ENCODE measurements at places on chromosomes 13 and 19. TPM values are rescaled to one million over a fixed set of nuclear protein-coding genes. Genes with fewer than 3 reads are reported as not detected.
A peak's percentile ranks its signal among the peaks of the same experiment; 100 is the strongest.

- no peak for DNase-seq
These were observed 9.3 kb upstream of the LINGO3 start for GRCh38 chr19:2317300-2317699.

DNA sequence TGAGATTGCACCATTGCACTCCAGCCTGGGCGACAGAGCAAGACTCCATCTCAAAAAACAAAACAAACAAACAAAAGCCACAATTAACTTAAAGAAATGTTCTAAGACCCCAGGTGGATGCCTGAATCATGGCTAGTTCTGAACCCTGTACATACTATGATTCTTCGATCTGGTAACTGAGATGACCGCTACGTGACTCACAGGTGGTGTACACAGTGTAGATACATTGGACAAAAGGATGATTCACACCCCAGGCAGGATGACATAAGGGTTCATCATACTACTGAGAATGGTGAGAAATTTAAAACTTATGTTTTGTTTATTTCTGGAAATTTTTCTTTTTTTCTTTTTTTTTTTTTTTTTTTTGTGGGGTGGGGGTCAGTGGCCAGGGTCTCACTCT lies 6.5 kb downstream of the ZNF426 start:
- DNase-seq: no peak

Gene UBE2L5
- polyA plus RNA-seq: not detected

- DNase-seq: no peak
These were observed 379.6 kb downstream of the SLITRK6 start for GRCh38 chr13:85419611-85420010.

Gene IZUMO4
- 8.9 TPM for polyA plus RNA-seq

Gene C19orf73
- 3.9 TPM for polyA plus RNA-seq

DNA sequence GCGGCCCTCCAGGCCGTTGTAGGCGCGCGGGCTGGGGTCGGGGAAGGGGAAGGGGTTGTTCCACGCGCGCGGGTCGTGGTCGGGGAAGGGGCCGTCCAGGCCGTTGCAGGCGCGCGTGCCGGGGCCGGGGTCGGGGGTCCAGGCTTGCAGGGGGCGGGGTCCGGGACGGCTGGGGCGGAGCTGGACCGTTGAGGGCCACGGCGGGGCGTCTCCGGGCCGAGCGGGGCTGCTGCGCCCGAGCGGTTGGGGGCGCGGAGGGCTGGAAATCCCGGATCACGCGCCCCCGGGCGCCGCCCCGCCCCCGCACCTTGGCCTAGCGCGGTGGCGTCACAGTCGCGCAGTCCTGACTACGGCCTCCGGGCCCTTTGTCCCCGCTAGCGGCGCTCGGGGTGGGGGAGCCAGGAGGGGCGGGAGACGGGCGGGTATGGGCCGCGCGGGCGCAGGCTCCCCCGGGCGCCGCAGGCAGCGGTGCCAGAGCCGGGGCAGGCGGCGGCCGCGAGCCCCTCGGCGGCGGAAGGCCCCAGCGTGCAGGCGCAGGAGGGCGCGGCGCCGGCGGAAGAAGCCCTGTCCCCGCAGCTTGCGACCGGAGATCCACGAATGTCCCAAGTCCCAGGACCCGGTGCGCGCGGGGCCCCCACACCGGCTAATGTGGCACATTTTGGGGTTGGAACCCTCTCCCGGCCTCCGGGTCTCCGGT lies 665 bp downstream of the GPX4 start:
- DNase-seq: peak; percentile 90

DNA sequence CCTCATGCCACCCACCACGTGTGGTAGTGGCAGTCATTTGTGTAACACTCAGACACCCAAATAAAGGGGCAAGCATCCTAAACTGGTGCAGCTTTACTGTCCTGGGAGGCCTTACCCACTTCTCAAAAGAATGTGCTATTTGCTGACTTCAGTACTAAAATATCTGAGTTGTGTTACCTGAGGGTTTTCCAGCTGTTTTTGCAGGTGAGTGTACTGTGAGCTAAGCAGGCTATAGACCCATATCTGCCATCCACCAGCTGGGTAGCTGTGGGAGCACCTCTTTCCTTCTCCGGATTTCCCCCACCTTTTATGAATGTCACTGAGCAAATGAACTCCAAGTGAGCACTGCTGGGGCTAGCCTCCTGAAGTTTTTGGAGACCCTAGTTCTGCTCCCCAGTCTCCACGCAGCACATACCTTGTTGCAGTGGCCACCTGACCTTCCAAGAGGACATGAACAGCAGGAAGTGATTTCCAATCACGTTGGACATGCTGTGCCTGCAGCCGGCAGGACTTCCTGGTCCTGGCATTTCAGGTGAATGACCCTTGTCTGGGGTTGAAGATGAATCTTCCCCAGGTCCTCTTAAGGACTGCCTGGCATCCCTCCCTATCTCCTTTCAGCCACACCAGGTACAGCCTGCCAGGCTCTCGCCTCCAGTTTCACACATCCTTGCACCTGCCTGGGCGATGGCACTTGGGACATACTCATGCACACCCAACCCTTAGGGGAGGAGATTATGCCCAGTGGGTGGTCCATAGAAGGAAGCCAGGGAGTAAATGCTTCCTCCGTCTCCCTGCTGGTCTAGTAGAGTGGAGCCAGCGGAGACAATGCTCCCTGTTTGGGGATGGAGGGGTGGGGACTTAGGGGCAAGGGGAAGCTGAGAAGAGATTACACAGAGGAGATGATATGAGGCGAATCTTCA lies 109.5 kb upstream of the SPATA13 start:
- no peak for DNase-seq

Gene GJA3
- polyA plus RNA-seq: 1.1 TPM

- DNase-seq: no peak
These were observed 89.6 kb upstream of the ANKRD10 start for GRCh38 chr13:111004444-111004843.

DNA sequence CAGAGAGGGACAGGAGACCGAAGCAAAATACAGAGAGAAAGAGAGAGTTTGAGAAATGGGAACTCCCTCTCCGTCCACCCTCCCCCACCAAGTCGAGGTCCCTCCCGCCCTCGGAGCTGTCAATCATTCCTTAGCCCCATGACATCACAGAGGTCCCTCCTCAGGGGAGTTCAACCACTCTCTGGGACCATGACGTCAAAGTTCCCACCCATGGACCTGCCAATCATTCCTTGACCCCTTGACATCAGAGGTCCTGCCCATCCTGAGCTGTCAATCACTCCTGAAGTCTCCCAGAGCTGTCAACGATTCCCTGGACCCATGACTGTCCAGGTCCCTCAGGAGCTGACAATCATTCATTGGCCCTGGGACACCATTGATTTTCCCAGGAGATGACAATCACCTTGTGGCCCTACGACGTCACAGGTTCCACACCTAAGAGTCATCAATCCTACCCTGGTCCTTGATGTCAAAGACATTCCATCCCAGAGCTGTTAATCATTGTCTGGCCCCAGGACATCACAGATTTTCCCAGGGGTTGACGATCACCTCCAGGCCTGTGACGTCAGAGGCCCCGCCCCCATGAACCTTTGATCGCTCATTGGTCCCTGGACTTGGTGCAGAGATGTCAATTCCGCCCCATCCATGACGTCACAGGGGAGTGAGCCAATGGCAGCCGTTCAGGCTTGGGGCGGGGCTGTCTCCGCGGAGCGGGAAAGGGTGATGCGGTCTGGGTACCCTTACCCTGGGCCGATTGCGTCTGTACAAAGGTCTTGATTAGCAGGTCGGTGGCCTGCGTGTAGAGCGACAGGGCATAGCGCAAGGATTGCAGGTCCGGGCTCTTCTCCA lies 61.7 kb downstream of the COLGALT1 start:
- no peak for DNase-seq

GRCh38 chr13:26262156-26262555 lies 8.2 kb downstream of the CDK8 start:
- no peak for DNase-seq

Gene ZNF681
- polyA plus RNA-seq: 0.30 TPM

- DNase-seq: no peak
These were observed 388.5 kb upstream of the ZNF507 start for GRCh38 chr19:31956771-31957392.

Gene DAND5
- not detected for polyA plus RNA-seq

- no peak for DNase-seq
These were observed 32.4 kb downstream of the GPR42 start for GRCh38 chr19:35403116-35403760.

Gene ZNF121
- 2.8 TPM for polyA plus RNA-seq

GRCh38 chr19:35693422-35693821 lies 10.9 kb upstream of the ZBTB32 start:
- DNase-seq: no peak

- DNase-seq: no peak
These were observed 482 bp downstream of the ARHGAP45 start for GRCh38 chr19:1067341-1067957.

DNA sequence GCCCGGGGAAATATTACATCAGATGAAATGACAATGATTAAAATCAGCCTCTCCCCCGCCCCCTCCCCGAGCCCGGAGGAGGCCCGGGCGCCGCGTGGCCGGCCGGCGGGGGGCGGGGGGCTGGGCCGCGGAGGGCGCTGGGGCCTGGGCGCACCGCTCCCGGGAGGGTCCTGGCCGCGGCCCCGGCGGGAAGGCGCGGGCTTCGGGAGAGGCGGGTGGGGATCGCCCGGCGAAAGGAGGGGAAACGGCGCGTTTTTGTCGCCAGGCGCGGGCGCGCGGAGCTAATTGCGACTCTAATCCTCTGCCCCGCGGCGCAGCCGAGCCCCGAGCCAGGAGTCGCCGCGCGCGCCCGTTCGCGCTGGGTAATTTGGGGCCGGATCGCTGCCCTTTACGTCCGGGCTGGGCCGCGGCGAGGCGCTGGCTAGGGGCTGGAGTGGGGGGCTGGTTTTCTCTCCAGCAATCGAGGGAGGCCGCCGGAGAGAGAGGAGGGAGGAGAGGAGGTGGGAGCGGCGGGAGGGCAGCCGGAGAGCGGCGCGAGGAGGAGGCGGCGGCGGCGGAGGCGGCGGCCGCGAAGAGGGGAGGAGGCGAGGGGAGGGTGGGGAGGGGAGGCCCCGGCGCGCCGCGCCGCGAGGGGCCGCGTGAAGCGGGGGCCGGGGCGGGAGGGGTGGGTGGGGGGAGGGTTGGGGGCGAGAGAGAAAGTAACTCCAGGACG lies at the start of gene KCTD15:
Gene KCTD15, plus strand, starts transcription at position 707 of the 712 bp plus-strand sequence. CDS start 3,585 bp downstream, outside the sequence.
- DNase-seq: peak; percentile 84

- no peak for DNase-seq
These were observed 83.0 kb downstream of the TNFSF11 start for GRCh38 chr13:42656958-42657357.

DNA sequence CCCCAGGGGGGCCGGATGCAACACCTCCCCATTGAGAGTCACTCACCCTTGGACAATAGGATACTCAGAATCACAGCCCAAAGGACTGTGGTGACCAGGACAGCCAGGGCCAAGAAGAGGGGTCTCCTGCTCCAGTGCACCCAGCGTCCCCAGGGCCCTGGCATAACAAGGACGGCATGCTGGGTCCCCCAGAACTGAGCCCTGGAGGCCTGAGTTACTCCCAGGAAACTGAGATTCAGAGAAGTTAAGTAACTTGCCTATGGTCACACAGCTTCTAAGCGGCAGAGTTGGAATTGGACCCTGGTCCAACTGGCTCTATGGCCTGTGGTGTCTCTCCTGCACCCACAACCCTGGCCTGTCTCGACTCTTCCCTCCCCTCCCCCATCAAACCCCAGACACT lies 295 bp downstream of the CLEC4G start:
- DNase-seq: no peak

DNA sequence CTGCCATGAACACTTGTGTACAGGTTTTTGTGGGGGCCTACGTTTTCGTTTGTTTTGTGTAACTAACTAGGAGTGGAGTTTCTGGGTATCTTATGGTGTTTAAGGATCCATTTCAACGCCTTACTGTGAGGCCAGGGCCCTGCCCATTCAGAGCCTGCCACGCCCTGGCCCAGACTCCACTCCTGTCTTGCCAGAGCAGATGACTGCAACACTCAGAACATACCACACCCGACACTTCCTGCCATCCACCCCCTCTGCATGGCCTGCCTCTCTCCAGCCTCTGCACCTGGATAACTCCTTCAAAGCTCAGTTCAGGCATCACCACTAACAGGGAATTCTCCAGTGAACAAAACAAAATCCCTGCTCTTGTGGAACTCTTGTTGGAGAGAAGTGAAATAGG lies 43.2 kb downstream of the RGCC start:
- DNase-seq: no peak

Gene RYR1
- polyA plus RNA-seq: 0.69 TPM

Gene SYNGR4
- not detected for polyA plus RNA-seq

DNA sequence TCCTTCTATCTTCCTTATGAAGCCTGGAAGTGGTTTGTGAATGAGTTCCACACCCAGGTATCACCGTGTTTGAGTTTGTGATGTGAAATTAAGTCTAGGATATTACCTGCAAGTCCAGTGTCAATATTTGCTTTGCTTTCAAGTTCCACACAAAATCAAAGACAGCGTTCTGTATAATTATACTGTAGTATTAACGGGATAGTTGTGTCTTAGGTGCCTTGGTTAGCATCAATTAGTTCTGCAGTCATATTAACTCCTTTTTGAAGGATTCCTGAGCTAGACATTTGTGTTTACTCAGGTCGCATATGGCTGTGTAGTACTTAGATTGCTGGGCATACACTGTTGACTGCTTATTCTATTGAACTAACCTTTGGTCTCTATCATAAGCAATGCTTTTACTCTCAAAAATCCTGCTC lies 54.4 kb downstream of the ERCC5 start:
- DNase-seq: no peak

GRCh38 chr19:39402346-39403300 lies 4.0 kb upstream of the ZFP36 start:
- peak; percentile 97 for DNase-seq

- no peak for DNase-seq
These were observed 1.9 kb upstream of the GTF2F1 start for GRCh38 chr19:6394831-6395230.

GRCh38 chr13:111233080-111233479 lies 87.4 kb upstream of the TEX29 start:
- DNase-seq: no peak

DNA sequence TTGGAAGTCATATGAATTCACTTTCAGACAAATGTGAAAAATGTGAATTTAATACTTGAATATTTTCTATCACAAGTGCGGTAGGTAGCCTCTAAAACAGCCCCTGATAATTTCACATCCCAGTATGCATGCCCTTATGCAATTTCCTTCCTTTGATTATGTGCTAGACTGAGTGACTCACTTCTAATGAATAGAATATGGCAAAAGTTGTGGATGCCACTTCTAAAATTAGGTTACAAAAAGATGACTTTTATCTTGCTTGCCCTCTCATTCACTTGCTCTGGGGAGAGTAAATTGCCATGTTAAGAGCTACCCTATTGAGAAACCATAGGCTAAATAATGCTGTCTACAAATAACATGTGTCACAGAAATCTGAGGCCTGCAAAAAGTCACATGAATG lies 402.5 kb upstream of the PCDH9 start:
- no peak for DNase-seq

DNA sequence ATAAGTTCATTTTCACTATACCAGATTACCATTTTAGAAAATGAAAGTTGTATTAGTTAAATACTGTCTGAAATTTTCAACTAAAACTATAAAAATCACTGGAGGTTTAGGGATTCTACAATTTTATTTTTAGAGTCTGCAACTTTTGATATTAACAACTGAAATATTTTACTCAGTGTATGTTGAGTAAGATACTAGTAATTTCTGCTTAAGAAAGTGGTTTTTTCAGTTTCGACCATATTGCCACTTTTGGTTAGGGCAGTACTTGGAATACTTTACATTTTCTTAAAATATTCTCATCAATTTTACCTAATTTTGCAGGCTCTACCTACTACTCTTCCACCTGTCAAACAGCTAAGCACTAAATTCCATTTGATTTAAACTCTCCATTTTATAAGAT lies 59.6 kb downstream of the KCNRG start:
- no peak for DNase-seq
